NCI-H187 treated with DMSO at 0.1 percent for 48 hours (cell line): ENCODE measurements at places on chromosomes 3 and 15.
A peak's percentile ranks its signal among the peaks of the same experiment; 100 is the strongest.

DNA sequence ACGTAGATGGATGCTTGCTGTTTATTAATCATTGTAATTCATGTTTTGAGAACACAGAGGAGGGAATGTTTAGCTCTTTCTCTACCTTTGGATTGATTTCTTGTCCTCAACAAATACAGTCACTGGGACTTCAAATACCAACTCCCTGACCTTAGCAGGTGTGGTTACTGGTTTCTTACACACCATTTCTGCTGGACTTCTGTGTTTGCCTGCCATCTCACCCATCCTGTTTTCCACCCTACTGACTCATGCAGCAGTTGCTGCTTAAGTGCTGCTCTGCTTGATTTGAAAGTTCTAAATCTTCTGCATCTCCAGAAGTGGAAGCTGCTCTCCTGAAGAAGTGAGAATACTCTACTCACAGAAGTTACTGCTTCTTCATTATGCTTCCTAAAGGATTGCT lies 170.3 kb downstream of the ZPLD1 start:
- DNase-seq, result no peak

GRCh38 chr3:17515445-17516234 lies 226.8 kb downstream of the TBC1D5 start:
- DNase-seq, result no peak

DNA sequence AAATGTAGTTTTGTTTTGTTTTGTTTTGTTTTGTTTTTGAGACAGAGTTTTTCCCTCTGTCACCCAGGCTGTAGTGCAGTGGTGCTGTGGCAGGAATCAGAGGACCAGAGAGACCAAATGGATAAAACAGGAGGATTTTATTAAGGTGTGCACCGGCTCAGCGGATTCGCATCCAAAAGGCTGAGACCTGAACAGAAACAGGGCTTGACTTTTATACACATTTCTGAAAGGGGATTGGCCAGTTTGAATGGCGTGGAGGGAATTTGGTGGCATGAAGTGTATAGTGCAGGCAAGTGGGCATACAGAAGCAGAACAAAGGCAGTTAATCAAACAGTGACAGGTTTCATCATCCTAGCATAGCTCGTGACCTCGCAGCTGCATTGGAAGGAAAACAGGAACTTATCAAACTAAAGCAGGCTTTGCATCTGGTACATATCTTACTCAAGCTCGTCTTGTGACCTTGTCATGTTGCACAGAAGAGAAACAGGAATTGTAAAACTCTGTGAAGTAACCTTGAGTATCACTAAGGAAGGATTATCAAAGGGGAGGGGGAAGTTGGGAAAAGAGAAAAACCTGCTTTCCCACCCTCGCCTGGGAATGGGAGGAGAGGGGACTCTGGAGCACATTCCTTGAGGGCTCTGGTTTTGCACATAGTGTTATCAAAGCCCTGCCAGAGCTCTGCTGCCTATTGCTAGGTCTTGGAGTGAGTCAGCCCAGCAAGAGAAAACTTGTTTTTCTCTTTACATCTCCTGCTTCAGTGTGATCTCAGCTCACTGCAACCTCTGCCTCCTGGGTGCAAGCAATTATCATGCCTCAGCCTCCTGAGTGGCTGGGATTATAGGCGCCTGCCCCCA lies 38.5 kb downstream of the C3orf62 start:
- no peak for DNase-seq

GRCh38 chr3:18080198-18080689 lies 337.8 kb upstream of the TBC1D5 start:
- DNase-seq, result no peak

- DNase-seq, result no peak
These were observed 97.4 kb downstream of the CBLB start for GRCh38 chr3:105771392-105771791.

DNA sequence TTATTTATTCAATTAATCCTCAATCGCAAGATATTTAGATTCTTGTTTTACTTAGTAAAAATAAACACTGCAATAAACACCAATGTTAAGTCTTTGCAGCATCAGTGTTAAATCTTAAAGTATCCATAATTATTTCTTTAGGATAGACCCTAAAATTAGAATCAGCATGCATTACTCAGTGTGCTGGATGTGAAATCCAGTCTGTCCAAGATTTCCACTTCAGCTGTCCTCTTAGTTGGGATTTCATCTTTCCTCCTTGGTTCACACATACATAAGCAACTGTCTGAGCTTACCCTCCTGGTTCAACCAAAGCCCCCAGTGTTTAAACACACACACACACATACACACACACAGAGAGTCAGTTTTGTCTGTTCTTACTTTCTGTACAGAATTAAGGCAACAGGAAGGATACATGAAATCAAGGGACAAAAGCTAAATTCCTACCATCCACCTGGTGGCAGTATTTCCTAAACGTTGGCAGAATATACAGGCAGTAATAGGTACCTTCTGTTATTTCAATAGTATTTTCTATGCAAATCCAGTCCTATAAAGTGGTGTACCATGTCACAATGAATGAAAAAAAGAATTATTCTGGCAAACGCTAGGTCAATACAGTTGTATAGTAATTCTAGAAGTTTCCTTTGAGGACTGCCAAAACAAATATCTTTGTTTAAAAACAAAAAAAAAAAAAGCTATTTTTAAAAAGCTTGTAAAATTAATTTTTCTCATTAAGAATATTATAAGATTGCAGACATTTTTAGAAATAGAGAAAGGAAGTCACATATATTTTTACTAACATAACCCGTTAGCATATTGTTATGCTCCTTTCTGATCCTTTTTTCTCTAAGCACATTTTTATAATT lies 27.3 kb upstream of the DMXL2 start:
- DNase-seq, result peak; percentile 59

DNA sequence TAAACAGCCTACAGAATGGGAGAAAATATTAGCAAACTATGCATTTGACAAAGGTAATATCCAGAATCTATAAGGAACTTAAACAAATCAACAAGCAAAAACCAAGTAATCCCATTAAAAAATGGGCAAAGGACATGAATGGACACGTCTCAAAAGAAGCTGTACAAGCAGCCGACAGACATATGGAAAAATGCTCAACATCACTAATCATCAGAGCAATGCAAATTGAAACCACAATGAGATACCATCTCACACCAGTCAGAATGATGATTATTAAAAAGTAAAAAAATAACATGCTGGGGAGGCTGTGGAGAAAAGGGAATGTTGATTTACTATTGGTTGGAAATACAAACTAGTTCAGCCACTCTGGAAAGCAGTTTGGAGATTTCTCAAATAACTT lies 30.7 kb upstream of the PPM1L start:
- no peak for DNase-seq

GRCh38 chr3:59503441-59503840 lies 453.6 kb upstream of the CFAP20DC start:
- DNase-seq, result no peak

DNA sequence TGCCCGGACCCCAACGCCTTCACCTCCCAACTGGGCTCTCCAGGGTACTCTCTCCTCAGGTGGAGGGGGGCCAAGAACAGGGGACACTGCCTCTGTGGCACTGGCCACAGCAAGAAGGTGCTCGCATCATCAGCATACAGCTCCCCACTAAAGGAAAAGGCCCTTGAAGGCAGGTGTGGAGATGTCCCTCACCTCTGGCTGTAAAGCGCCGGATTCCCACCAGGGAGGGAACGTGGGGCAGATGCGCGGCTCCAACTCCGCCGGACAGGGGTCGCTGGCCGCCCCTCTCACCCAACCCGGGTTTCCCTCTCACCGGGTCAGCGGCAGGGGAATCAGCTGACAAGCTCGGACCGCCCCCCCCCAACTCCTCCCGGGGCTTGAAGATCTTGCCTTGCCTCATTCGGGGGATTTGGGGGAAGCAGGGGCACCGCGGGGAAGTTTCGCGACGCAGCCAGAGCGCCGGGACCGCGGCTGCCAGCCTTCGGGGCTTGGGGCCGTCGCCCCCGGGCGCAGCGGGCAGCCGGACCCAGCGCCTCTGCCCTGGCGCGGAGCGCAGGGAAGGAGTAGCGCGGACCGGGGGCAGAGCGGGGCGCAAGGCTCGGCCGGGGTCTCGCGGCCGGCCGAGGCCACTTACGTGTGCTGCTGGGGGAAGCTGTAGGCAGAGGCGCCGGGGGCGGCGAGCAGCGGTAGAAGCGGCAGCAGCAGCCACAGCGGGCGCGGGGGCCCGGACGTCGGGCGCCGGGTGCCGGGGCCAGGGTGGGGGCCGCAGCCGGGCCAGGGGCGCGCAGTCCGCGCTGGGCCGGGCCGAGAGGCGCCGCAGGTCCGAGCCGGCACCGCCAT lies 630 bp downstream of the CACNA2D2 start:
- no peak for DNase-seq

DNA sequence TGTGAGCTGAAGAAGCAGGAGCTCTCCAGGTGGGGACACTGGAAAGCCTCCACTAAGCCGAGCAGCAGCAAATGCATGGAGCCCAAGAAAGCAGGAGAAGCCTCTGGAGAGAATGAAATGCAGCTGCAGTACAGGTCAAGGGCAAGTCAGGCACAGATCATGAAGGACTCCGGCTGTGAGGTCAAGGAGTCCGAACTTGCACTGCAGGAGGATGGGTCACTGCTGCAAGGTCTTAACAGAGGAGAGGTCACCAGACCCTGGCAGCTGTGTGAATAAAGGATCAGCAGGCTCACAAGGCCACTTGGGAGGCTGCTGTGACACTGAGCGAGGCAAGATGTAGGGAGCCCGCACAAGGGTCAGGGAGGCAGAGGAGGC lies 24.7 kb upstream of the SLC41A3 start:
- no peak for DNase-seq

DNA sequence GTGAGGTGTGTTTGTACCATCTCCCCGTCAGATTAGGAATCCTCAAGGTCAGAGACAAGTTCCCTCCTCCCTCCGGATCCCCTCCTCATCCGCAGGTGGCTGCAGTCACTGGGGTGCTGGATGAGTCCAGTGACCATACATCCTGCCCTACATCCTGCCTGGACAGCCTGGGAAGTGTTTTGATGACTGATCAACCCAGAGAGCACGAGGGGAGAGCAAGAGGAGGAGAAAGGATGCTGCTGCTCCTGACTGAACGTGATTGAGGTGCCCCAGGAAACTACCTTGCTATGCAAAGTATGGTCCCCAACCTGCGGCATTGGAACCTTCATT lies 65.1 kb downstream of the SLC12A8 start:
- no peak for DNase-seq

GRCh38 chr15:71272932-71273331 lies 157.7 kb downstream of the THSD4 start:
- DNase-seq, result no peak

- DNase-seq, result no peak
These were observed 154.0 kb upstream of the BCL6 start for GRCh38 chr3:187899246-187899645.

GRCh38 chr3:135834465-135834864 lies 131.1 kb upstream of the PPP2R3A start:
- no peak for DNase-seq

DNA sequence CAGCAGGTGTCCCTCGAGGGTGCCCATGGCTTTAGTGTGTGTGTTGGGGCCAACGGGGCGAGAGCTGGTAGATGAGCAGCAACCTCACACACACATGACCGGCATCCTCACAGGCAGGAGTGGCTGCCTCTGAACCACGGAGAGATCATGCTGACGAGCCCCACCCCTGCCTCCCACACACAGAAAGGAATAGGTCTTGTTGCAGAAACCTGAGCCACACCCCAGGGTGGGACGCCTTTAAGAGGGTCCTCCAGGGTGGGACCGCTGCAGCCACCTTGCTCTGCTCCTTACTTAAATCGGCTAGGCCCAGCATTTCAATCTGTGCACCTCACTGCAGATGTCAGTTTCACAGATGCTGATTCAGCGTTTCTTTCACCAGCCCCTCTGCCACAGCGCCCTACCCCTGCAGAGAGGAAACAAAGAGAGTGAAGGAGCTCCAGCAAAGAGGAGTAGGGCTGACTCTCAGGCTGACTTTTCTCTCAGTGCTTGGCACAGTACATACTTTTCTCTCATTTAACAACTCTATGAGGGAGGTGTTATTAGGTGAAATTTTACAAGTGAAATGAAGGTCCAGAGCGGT lies 61.2 kb upstream of the EPHB3 start:
- DNase-seq, result no peak

DNA sequence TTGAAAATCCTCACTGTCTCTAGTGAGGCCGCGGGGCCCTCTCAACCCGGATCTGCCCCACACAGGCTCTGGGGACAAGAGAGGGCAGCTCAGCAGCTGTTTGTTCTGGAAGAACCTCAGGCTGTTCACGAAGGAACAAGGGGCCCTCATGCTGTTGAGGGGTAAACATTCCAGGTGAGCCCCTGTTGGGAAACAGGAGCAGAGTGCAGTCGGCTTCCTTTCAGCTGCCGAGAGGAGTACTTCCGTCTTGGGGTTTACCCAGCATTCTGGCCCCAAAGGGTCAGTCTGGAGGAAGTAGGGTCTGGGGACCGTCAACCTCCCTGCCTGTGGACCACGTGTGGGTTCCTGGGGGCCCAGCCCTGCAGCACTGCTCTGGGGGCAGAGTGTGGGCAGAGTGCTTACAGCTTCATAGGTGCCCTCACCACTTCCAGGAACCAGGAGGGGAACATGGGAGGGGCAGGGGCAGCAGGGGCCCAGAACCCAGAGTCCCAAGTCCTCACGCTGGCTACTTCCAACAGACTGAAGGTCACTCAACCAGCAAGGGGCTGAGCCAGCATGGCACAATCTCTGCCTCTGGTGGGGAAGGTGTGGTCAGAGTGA lies 49.2 kb upstream of the CTSH start:
- DNase-seq, result no peak

- DNase-seq, result no peak
These were observed 1.3 kb downstream of the SLC6A6 start for GRCh38 chr3:14403619-14404155.

DNA sequence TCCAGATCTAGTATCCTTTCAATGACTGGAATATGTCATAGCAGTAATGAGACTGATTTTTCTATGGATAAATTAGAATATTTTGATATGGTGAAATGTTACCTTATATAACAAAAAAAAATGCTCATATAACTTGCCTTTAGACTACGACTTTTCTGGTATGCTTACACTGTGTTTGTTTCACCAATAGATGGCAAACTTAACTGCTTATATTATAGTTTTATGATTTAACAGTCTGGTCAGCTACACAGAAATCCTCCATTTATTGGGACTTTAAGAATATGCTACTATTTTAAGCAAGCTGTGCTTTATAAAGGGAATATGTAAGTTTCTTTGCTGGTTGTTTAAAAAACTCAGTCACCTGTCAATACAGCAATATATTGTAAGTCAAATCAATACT lies 205.6 kb downstream of the VGLL3 start:
- DNase-seq, result no peak
